ENCODE measurements at places on chromosomes 2 and 18.

DNA sequence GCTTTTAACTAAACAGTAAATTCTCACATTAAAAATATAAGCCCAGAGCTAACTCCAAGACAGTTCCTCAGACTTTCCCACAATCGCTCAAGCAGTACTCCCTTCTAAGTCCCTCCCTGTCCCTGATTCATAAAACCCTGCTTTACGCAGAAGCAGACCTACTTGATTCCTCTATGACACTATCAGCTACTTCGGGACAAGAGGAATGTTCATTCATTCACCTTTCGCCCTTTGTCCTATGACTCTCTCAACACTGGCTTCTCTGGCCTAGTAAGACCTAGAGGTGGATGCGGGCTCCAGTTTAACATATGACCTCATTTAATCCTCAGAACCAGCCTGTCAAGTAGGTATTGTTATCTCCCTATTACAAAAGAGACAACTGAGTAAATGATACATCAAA is 10.2 kb downstream of the LPIN2 start:
- no peak for DNase-seq

GRCh38 chr2:121282800-121283385 is 2.1 kb downstream of the TFCP2L1 start:
- no peak for DNase-seq

- no peak for DNase-seq
Measured at GRCh38 chr2:99689145-99689742, 199.4 kb upstream of the REV1 start.

GRCh38 chr18:36153771-36154170 is 24.1 kb downstream of the ELP2 start:
- no peak for DNase-seq

DNA sequence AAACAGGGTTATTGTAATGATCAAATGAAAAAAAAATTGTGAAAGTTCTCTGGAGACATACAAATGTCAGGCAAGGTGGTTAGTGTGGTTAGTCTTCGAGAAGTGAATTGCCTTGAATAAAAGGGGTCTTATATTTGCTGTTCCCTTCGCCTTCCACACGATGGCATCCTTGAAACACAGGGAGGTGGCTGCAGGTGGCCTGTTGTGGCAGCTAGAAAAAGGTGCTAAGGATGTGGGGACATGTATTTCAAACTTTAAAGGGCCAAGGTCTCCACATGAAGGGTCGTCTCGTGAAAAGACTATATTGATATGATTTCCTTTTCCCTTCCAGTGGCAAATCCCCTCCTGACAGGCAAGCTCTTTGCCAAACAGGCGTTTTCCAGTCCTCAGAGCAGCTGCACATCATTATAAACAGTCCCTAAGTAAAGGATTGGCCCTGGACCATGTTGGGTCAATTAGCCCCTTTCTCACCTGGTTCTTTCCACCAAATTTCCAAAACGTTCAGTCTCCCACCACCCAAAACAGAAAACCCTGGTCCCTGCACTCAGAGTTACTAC is 68.5 kb downstream of the COPS8 start:
- DNase-seq, result peak; percentile 47

DNA sequence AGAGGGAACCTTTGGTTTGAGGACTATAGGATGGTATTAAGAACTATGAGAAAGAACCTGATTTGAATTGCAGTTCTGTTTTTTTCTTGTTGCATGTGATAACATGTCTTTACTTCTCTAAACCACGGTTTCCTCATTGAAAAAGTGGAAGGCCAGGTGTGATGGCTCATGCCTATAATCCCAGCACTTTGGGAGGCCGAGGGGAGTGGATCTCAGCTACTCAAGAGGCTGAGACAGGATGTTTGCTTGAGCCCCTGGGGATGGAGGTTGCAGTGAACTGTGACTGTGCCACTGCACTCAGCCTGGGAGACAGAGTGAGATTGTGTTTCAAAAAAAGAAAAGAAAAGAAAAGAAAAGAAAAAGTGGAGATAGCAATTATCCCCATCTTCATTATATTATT is 32.3 kb downstream of the SCN9A start:
- no peak for DNase-seq

DNA sequence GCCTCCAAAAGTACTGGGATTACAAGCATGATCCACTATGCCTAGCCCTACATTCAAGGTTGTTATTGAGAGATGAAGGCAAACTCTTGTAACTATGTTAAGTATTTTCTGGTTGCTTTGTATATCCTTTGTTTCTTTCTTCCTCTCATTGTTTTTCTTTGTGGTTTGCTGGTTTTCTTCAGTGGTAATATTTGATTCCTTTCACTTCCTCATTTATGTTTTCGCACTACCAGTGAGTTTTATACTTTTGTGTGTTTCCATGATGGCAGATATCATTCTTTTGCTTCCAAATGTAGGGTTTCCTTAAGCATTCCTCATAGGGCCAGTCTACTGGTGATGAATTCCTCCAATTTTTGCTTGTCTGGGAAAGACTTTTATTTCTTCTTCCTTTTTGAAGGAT is 90.2 kb downstream of the NCK2 start:
- DNase-seq, result no peak

DNA sequence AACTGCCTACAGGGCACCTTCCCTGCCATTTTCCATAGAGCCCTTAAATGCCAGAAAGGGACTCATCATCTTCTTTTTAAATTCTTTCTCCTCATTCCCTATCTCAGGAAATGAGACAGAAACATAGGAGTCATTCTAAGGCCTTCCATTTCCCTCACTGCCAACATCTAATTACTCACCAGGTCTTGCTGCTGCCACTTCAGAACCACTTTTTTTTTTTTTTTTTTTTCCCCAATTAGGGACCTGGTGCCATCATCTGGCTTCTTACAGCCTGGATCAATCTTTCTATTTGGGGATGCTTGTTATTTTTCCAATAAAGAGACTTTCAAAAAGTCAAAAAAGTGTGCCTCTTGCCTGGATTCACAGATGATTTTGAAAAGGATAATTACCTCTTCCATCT is 373.4 kb downstream of the LPIN1 start:
- no peak for DNase-seq

- no peak for DNase-seq
Measured at GRCh38 chr2:77519164-77519887, 2.9 kb downstream of the LRRTM4 start.

DNA sequence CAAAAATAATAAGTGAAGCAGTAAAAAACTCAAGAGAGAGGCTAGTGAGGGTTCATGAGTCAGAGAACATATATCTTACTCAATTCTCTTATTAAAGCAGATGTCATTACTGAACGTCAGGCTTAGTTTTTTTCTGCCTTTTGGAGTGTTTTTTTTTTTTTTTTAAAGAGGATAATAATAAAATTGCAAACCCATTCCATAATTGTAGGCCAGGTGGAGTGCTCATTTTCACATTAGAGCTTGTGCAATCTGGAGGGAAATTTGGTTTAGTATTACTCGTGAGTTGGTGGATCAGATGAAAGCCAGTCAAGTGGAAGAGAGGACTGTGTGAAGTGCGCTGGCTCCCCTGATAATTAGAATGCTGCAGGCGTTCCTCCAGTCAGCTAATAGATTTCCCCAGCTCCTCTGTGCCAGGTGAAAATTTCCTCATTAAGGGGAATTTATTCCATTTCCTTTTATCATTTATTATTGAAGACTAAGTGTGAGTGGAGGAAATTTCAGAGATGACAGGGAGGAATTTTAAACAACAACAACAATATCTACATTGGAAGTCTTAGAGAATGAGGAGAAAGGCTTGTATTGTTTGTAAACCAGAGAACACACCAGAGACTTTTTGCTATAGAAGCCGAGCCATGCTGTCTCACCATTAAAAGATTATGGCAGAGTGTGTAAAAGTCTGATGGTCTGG is 74.6 kb downstream of the CPS1 start:
- DNase-seq, result no peak

- DNase-seq, result no peak
Measured at GRCh38 chr2:19479666-19480065, 121.2 kb upstream of the OSR1 start.

DNA sequence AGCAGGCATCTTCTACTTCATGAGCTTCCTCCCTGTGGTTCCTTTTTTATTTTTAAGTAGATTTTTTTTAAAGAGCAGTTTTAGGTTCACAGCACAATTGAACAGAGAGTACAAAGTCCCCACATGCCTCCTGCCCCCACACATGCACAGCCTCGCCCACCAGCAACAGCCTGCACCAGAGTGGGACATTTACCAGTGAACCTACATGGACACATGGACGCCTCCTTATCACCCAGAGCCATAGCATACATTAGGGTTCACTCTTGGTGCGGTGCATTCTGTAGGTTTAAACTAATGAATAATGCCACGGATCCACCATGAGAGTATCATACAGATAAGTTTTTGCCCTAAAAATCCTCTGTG is 40.9 kb downstream of the HS1BP3 start:
- DNase-seq, result no peak

GRCh38 chr2:239110595-239111048 is 262.7 kb downstream of the TWIST2 start:
- DNase-seq, result no peak

DNA sequence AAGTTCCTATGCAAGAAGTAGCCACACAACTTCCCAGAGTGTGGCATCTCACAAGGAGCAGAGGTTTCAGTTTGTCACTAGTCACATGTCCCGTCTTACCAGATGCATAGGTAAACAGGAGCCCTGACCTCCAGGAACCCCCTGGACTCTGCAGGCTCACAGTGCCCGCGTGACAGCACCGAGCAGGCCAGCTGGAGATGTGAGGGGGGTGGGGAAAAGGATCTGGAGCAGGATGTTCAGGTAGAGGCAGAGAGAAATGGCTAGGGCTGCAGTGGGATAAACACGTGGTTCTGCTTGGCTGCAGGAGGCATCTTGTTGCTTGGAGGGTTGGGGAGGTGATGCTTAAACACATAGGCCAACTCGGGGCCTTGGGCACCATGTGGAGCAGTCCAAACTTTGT is 54.2 kb downstream of the IMPA2 start:
- DNase-seq, result no peak

DNA sequence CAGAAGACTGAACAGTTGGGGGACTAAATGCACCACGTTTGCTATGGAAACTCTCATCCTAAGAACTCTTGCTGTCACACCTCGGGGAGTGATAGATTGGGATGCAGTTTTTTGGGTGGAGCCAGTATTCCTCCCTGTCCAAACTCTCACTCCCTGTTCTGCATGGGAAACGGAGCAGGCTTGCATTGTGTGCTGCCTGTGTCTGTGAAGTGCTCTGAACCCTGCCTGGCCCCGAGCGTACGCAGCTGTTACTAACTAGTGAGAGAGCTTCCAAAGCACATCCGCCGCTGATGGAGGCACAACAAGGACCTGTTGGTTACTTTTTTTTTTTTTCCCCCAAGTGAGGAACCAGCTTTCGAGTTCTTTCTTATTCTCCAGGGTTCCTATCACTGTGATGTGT is 195.5 kb downstream of the ANAPC1 start:
- DNase-seq, result no peak

DNA sequence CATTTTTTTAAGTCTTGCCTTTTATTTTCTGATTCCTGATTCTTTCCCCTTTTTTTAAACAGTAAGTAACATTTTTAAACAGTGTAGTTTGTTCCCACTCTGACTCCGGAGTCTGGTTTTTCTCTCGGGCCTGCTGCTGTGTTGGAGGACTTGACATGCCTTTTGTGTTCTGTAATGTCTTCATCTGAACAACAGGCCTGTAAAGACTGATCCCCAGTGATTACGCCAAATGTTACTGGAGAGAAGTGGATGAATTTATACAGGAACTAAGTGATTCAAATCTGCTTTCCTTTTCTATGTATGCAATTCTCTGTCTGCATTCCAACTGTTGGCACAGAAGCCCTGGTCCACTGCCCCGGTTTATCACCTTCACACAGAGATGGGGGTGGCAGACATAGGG is 54.3 kb upstream of the RMDN2 start:
- no peak for DNase-seq

- no peak for DNase-seq
Measured at GRCh38 chr2:55441280-55441892, 21.7 kb upstream of the CCDC88A start.

- DNase-seq, result no peak
Measured at GRCh38 chr18:63848159-63848558, 39.3 kb upstream of the SERPINB2 start.

DNA sequence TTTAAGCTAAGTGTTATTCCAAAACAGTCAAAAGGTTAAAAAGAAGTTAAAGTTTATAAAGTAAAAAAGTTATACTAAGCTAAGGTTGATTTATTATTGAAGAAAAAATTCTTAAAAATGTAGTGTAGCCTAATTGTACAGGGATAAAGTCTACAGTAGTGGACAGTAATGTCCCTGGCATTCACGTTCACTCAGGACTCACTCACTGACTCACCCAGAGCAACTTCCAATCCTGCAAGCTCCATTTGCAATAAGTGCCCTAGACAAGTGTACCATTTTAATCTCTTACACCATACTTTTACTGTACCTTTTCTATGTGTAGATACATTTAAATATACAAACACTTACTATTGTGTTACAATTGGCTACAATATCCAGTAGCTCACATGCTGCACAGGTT is 86.1 kb downstream of the CACNB4 start:
- DNase-seq, result no peak

- DNase-seq, result no peak
Measured at GRCh38 chr18:65365245-65365980, 385.4 kb upstream of the CDH7 start.

DNA sequence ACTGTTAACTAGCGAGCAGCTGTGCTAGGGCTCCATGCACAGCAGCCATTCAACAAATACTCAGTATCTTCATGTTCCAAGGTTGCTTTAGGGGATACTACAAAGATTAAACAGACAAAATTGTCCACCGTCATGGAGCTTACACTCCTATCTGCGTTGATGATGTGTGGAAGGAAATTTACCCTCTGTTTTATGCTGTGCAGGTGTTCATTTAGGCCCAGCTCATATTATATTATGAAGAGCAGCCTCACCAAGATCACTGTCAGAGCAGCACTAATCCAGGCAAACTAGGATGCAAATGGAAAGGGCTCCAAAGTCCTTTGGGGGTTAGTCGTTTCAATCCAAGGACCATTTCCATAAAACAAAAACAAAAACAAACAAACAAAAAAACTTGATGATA is 13.4 kb upstream of the WIPF1 start:
- DNase-seq, result no peak

- no peak for DNase-seq
Measured at GRCh38 chr18:72086421-72086820, 457.7 kb downstream of the CBLN2 start.

- DNase-seq, result no peak
Measured at GRCh38 chr2:98419544-98419943, 25.1 kb upstream of the INPP4A start.

- DNase-seq, result no peak
Measured at GRCh38 chr18:67192535-67192934, 324.0 kb downstream of the DSEL start.

GRCh38 chr18:58438958-58439300 is 190.0 kb downstream of the ALPK2 start:
- DNase-seq, result no peak

GRCh38 chr2:205438241-205438640 is 244.1 kb upstream of the NRP2 start:
- no peak for DNase-seq

DNA sequence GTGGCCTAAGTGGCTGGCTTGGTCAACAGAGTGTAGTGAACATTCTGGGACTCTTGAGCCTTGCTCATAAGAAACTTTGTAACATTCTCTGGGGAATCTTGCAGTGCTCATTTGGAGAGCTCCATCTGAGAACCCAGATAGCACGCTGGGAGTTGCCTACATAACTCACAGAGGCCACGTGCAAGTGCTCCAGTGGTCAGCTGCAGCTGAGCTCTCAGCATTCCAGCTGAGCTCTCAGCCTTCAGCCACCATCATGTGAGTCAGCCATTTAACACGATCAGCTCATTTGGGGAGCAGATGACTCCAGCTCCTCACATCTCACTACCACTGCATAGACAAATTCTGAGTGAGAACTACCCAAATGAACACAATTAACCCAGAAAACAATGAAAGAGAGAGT is 25.5 kb upstream of the CTNNA2 start:
- no peak for DNase-seq

- DNase-seq, result no peak
Measured at GRCh38 chr2:204274991-204275390, 270.3 kb upstream of the PARD3B start.

Data from GM19239 (cell line).